ENCODE measurements at places on chromosomes 6 and 20.

GRCh38 chr6:100412872-100413271, 51.8 kb downstream of the SIM1 start:
- DNase-seq = no peak

GRCh38 chr6:128138694-128139093, 237.8 kb upstream of the THEMIS start:
- no peak for DNase-seq

GRCh38 chr6:21051777-21052176, 517.5 kb downstream of the CDKAL1 start:
- no peak for DNase-seq

- no peak for DNase-seq
Measured at GRCh38 chr6:28738396-28738765, 185.4 kb downstream of the TRIM27 start.

- DNase-seq = no peak
Measured at GRCh38 chr6:150029749-150030148, 4.4 kb upstream of the RAET1L start.

GRCh38 chr6:47016261-47016660, 25.9 kb downstream of the ADGRF1 start:
- DNase-seq = no peak

DNA sequence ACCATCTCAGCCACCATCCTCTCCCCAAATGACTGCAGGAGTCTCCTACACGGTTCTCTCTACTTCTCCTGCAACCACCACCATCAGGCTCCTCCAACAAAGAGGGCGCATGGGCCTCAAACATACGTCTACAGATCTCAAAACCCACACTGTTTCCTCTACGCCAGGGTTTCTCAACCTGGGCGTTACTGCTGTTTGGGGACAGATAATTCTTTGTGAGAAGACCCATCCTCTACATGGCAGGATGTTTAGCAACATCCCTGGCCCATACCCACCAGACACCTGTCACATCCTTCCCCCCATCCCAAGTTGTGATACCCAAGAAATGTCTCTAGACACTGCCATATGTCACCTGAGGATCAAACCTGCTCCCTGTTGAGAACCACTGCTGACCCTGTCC, 45.0 kb downstream of the ELMO2 start:
- DNase-seq = no peak

- DNase-seq = no peak
Measured at GRCh38 chr20:18019068-18019467, 38.6 kb downstream of the OVOL2 start.

- no peak for DNase-seq
Measured at GRCh38 chr6:146894624-146895023, 295.9 kb downstream of the ADGB start.

DNA sequence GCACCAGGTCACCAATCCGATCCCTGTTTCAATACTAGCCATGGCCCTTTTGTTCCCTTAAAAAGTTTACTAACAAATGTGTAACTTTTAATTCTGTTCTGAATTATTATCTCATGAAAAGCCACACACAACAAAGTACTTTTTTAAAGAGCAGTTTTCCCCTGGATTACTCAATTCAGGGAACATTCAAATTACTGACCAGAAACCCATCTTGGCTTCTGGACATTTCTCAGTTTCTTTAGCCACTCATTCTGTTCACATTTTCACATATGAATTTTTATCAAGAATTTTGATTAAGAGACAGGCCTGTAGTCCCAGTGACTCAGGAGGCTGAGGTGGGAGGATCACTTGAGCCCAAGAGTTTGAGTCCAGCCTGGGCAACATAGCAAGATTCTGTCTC, 47.4 kb downstream of the INSM1 start:
- no peak for DNase-seq

- no peak for DNase-seq
Measured at GRCh38 chr6:145009711-145010110, 724.6 kb downstream of the UTRN start.

DNA sequence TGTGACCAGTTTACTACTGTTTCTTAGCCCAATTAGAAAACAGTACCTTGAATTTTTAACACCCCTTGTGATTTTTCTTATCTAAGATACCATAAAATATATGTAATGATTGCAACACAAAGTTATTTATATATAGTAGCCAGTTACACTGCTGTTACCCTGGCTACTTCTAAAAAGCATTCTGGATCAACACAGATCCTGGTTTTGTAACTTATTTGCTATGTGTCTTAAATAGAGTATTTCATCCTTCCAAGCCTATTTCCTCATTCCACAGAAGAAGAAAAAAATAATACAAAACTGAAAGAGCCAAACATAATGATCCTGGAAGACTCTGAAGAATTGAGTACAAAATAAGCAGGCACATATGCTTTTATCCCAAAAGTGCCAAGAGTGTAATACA, 19.0 kb upstream of the GSTA4 start:
- DNase-seq = no peak

- no peak for DNase-seq
Measured at GRCh38 chr6:27273783-27274182, 26.3 kb downstream of the PRSS16 start.

GRCh38 chr6:119845161-119845560, 495.6 kb upstream of the MAN1A1 start:
- no peak for DNase-seq

GRCh38 chr6:11317885-11318771, 85.7 kb upstream of the NEDD9 start:
- peak; percentile 98 for DNase-seq

DNA sequence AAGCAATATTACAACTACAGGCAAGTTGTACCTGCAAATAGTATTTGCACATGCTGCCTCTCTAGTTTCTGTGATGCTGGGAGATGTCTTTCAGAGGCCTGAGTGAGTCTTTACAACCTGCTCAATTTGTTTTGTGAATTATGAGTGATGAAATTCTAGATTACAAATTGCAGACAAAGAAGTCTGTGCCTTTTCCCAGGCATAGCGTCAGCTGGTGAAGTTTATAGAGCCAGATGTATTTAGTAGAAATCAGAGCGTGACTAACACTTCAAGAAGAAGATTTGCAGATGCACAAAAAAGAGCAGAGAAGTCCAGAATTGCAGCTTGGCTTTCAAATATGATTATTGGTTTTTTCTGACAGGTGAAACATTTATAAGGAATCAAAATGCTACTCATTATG, 289.9 kb downstream of the PLCB1 start:
- DNase-seq = no peak

- no peak for DNase-seq
Measured at GRCh38 chr6:167337675-167338449, 13.0 kb downstream of the TTLL2 start.

- no peak for DNase-seq
Measured at GRCh38 chr20:36886859-36887751, 11.2 kb downstream of the TLDC2 start.

GRCh38 chr20:50032955-50033666, 50.3 kb downstream of the SNAI1 start:
- no peak for DNase-seq

DNA sequence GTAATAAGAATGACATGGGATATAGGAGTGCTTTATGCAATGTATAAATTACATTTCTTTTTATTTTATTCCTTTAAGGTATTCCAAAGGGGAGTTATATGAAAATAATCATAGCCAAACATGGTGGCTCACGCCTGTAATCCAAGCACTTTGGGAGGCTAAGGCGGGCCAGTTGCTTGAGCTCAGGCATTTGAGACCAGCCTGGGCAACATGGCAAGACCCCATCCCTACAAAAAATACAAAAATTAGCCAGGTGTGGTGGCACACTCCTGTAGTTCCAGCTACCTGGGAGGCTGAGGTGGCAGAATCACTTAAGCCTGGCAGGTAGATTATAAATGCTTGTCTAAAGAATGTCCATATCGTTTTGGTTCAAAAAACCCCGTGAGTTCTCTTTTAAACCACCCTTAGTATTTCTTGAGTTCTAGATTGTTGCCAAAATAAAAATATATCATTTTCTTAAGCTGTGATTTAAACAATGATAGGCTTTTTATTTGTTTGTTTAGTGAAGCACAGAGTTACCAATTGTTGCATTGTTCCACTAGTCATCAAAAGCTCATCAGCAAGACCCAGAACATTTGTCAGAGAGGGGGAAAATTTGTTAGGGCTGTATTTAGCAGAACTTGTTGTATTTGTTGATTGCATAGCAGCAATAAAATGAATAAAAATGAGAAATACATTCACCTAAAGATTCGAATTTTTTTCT, 146.2 kb downstream of the KHDC1L start:
- DNase-seq = no peak

DNA sequence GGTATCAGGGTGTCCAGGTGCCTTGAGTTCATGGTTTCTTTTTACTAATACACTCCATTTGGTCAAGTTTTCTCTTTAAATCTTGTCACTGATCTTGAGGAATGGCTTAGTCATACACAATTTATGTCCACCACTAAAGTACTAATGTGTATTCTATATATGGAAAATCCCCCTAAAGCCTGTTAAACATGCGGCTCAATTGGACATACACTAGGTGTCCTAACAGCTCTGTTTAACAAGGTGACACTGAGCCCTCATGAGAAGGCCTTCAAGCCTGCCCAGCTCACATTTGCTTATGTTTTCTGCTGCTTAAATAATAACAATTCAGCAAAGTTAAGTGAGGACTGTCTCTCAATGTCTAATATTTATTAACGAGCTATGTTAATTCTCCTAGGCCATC, 31.5 kb downstream of the PDE7B start:
- no peak for DNase-seq

GRCh38 chr6:26105109-26105730, 18.0 kb downstream of the HFE start:
- no peak for DNase-seq

GRCh38 chr6:125066964-125067363, 86.6 kb upstream of the TPD52L1 start:
- peak; percentile 51 for DNase-seq

- no peak for DNase-seq
Measured at GRCh38 chr20:48797850-48798747, 29.7 kb downstream of the PREX1 start.

DNA sequence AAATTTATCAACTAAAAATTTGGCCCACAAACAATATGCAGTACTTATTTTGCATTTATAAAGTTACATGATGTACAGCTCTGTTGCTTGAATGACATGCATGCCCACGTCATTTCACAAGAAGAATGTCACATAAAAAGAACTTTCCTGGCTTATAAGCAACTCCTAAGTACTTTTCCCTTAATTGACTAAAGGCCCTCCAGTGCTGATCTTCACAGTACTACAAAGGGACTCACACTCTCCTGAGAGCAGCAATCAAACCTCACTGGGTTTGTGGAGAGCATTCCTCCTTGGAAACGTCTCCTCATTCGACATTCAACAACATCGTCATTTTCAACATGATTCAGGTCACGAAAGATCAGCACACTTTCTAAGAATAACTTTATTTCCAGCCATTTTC, 111.1 kb downstream of the IPCEF1 start:
- no peak for DNase-seq

- DNase-seq = peak; percentile 11
Measured at GRCh38 chr6:69957985-69958559, 91.7 kb downstream of the COL19A1 start.

- DNase-seq = no peak
Measured at GRCh38 chr6:90109141-90109540, 187.5 kb downstream of the BACH2 start.

GRCh38 chr20:62500237-62500864, 24.6 kb upstream of the GATA5 start:
- no peak for DNase-seq

DNA sequence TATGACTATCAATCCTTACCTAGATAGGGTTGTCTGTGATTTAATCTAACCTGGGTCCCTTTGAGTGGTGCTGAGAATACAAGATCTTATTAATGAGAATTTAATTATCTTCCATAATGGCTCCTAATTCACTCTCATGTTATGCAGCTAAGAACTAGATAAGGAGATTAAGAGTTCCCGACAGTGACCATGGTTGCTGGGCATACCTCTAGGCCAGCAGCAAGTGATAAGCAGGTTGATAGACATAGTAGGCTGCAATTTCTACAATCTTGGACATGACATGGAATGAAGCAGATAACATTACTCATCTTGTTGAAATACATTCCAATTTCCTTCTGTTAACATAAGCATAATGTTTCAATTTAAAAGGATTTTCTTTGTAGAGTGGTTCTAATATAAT, 27.1 kb downstream of the SPACA1 start:
- no peak for DNase-seq

GRCh38 chr6:54071821-54072340, 39.4 kb upstream of the MLIP start:
- peak; percentile 40 for DNase-seq

GRCh38 chr6:113620386-113620785, 236.8 kb upstream of the MARCKS start:
- DNase-seq = no peak

GRCh38 chr20:61913423-61914225, 152.1 kb downstream of the TAF4 start:
- DNase-seq = no peak

- DNase-seq = no peak
Measured at GRCh38 chr6:159756508-159756907, 5.3 kb upstream of the ACAT2 start.

GRCh38 chr20:46823271-46823751, 71.3 kb upstream of the EYA2 start:
- DNase-seq = no peak

GRCh38 chr6:69813508-69813907, 16.7 kb upstream of the LMBRD1 start:
- DNase-seq = no peak

GRCh38 chr6:139296927-139297326, 5.1 kb upstream of the TXLNB start:
- DNase-seq = peak; percentile 62

DNA sequence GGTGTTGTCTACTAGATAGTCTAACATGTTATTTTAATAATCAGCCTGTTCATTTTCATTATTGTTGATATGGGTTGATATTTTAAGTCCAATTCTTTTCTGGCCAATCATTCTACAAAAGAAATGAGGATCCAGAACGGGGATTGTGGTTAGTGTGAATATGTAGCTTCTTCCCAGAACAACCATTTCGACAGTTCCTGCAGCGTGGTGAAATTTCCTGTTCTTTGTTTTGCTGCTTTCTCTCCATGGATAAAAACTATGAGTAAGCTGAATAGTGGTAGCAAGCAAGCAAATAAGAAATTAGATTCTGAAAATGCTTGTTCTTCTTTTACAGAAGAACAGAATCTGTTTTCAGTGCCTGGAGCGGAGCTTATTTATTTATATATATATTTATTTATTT, 65.5 kb upstream of the F13A1 start:
- no peak for DNase-seq
